EL (cell line): ENCODE measurements at places on chromosomes 7 and 10.

GRCh38 chr10:126930883-126931503 lies 25.8 kb downstream of the DOCK1 start:
- DNase-seq = no peak

GRCh38 chr7:82697897-82698296 lies 254.3 kb upstream of the CACNA2D1 start:
- DNase-seq = peak; percentile 68

DNA sequence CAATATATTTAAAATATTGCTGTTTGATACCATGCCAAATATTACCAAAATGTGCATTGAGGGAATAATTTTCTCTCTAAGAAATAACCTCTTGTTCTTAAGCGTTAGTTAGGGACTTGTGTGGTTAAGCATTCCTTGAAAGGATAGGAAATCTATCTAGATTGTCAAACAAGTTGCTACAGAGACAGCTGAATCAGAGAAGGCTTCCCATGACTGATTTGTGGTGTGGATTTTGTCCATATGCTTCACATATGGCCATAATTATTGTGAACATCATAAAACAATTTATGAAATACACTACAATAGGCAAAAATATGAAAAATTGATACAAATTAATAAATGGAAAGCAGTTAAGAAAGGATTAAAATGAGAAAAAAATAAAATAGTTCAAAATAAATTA lies 96.3 kb downstream of the GNAT3 start:
- DNase-seq = no peak

DNA sequence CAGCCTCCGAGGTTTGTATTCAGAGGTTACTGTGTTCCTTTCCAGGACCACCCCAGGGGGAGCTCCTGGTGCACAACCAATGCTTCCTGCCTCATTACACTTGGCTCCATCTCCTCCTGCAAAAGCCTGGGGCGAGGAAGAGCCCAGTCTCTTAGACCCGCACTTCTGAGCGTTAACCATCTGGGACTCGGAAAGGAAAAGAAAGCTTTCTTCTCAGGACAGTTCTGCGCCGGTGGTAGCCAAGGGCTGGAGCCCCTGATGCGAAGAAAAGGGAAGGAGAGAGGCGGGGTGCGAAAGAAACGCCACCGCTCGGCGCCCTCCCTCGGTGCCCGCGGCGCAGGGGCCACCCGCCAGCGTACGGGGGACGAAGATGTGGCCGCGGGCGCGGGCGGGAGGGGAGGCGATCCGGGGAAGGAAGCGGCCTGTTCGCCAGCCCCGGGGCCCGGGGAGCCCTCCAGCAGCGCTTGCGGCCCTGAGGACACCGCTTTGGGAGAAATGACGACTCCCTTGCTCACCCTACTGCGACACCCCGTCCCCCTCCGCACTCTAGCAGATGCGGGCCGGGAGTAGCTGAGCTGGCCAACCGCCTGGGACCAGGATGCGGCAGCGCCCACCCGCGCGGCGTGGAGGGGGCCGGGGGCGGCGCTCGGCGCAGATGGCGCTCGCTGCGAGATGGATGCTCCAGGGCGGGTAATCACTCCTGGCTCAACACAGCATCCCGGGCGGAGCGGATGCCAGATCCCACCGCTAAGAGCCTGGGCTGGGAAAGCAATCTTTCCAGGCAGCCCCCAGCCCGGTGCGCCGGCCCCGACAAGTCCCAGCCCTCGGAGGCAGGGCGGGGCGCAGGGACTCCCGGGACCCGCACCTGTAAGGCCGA lies 1.3 kb downstream of the NRCAM start:
- peak; percentile 34 for DNase-seq

DNA sequence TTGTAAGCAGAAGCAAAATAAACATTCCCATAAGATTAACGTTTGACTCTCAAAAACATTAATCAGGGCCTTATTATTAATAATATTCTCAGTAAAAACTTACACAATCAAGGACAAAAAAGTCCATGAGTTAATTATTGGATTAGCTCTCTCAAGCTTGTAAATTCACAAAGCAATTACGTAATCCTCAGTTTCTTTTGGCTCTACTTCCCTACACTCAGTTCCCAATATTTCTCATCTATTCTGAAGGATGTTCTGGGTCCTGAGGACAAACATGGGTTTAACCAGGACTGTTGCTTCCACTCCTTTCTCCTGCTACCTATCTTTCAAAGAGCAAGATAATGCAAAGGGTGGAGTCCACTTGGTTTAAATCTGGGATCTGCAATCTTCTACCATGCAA lies 15.1 kb downstream of the FBXL13 start:
- DNase-seq = no peak

- peak; percentile 18 for DNase-seq
Observed at GRCh38 chr10:10209167-10209566, 808.5 kb upstream of the CELF2 start.

GRCh38 chr7:2542916-2543871 lies 12.1 kb downstream of the BRAT1 start:
- DNase-seq = no peak
